Stimulated activated CD8-positive, alpha-beta memory T cell treated with anti-CD3 and anti-CD28 coated beads, Interleukin-4, amount 100 ng/mL, for 4 hours (primary cell): ENCODE measurements at places on chromosomes 6 and 20.
A peak's percentile ranks its signal among the peaks of the same experiment; 100 is the strongest.

DNA sequence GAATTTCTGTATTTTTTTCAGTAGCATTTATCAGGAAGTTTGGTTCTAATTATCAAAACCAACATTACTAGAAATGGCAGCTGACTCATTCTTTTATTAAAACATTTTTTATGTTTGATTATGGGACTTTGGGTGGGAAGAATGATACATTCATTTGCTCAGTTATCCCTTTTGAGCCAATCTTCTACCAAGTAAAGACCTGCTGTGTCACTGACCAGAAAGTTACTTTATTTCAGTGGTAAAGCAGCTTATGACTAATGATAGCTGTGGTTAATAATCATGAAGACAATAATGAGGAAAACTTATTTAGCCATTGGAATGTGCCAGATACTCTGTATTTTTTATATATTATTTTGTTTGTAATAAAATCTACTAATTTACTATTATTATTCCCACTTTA, 142.3 kb downstream of the FARS2 start:
- no peak for DNase-seq

GRCh38 chr6:136502786-136503185, 47.4 kb downstream of the MAP7 start:
- no peak for DNase-seq

- no peak for DNase-seq
These were observed 40.2 kb downstream of the HNF4A start for GRCh38 chr20:44395461-44396340.

DNA sequence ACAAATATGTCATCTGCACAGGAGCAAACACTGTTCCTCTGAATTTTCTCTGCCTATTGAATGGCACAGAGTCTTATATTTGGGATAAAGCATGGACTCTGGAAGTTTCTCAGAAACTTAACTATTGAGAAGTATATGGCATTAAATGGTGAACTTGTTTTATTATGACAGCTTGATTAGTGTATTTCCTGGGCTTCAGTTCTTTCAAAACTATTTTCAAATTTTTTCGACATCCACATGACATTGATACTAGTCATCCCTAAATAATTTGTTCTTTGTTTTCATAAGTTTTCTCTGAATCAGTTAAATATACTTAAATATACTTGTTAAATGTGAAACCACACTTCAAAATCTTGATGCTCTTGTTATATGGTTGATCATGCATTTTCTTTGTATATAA, 144.0 kb upstream of the TSHZ2 start:
- DNase-seq, result no peak

GRCh38 chr6:148251891-148252290, 90.7 kb upstream of the SASH1 start:
- no peak for DNase-seq

DNA sequence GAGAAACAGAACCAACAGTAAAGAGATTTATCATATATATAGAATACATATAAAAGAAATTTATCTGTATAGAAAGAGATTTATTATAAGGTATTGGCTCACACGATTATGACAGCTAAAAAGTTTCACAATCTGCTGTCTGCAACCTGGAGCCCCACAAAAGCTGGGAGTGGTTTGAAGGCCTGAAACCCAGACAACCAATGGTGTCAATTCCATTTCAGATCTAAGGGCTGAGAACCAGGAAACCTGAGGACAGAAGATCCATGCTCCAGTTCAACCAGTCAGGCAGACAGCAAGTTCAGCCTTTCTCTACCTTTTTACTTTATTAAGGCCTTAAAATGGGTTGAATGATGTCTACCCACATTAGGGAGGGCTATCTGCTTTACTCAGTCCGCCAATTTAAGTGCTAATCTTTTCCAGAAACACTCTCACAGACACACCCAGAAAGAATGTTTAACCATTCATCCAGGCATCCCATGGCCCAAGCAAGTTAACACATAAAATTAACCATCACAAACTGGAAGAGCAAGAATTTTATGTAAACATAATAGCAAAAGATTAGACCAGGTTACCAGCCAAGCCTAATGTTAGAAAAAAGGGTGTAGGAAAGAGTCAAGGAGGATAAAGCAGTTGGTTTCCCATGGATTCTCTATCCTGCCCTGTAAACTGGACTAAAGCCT, 170.9 kb downstream of the FUT9 start:
- DNase-seq, result no peak

GRCh38 chr6:134925800-134926199, 24.1 kb downstream of the ALDH8A1 start:
- DNase-seq, result no peak

GRCh38 chr6:133550026-133550425, 308.9 kb downstream of the EYA4 start:
- no peak for DNase-seq

DNA sequence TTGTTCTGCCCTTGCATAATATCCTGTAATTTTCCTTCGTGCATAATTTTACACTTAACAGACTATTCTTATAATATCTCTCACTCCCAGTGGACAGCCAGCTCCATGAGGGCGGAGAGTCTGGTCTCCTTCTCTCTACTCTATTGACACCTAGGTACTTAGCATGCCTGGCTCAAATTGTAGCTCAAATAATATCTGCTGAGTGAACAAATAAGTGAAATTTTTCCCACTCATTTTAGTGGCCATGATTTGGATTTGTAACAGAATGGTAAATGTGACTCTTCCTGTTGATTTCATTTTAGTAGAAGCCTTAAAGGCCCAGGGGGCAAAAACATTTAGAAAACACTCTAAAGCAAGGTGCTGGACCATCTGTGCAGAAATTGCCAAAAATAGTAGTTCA, 7.8 kb upstream of the DOK5 start:
- DNase-seq, result no peak

DNA sequence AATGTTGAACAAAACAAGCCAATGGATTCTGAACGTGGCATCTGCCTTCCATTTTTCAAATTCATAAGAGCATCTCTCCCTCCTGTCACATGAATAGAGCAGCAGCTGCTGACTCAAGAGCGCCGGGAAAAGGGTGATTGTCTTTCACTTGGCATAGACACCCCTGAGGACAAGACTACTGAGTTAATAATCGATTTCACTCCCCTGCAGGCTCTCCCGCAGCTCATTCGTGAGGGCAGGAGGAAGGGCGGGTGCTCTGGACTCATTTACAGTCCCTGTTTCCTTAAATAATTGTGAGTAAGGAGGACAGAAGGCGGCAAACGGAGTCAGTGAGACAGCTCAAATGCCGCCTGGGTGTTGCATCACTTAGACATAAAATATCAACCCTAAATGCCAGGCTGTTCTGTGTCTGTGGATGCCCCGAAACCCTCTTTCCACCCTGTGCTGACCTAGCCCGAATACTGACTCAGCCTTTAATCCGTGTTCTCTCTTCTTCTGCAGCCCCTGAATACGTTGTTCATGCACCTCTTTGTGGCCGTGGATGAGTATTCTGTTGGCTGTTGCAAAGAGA, 21.6 kb downstream of the CFAP61 start:
- no peak for DNase-seq

DNA sequence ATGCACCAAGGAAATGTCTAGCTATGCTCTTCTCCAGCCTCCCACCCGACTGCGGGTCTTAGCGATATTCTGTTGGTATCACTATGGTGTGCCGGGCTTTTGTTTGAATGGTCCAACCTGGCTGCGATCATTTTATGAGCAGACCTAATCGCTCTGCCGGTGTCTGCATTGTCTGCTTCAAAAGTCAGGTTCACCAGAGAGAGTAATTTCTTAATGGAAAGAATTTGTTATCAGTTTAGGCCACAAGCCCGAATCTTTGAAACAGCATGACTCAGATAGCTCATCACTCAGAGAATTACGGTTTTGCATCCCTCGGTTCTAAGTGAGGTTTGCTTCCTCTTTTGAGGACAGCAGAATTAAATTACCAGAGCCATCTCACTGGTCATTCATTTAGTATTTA, 521.0 kb upstream of the ARID1B start:
- no peak for DNase-seq

GRCh38 chr6:64224819-64225218, 589.2 kb downstream of the PHF3 start:
- no peak for DNase-seq

DNA sequence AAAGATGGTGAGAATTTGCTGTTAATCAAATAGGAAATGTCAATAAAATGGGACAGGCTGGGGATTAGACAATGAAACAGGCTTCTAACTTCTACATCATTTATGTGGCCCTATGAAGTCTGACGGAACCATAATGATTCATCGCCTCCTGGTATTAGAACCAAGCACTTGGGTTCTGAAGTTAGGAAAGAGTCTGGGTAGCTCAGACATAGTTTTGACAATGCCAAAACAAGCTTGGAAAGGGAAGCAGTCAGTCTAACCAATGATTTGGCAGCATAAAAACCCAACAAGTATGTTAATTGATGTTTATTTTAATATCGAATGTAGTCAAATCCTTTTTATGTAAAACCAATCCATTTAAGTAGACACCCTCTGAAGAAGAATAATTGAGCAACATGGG, 160.8 kb upstream of the RSPO3 start:
- DNase-seq, result no peak

- no peak for DNase-seq
These were observed 50.4 kb upstream of the ENTPD6 start for GRCh38 chr20:25145131-25145530.

DNA sequence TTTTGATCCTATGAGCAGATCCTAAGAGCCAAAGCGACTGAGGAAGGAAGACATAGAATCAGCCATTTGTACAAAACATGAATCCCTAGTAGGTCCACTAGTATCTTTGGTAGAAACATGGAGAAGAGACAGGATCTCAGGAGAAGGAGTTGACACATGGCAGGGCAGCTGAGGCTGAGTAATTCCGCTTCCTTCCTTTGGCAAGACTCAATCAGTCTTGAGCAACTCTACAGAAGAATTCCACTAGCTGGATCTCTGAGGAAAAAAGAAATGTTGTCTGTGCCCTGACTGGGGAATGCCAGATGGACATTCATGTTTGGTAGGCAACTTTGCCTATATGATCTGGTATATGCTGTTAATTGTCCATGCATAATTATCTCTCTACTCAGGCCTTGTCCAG, 35.3 kb downstream of the ESR1 start:
- no peak for DNase-seq

GRCh38 chr6:112522587-112522986, 175.5 kb downstream of the RFPL4B start:
- no peak for DNase-seq

- DNase-seq, result no peak
These were observed 703.2 kb downstream of the HDGFL1 start for GRCh38 chr6:23272536-23272935.

DNA sequence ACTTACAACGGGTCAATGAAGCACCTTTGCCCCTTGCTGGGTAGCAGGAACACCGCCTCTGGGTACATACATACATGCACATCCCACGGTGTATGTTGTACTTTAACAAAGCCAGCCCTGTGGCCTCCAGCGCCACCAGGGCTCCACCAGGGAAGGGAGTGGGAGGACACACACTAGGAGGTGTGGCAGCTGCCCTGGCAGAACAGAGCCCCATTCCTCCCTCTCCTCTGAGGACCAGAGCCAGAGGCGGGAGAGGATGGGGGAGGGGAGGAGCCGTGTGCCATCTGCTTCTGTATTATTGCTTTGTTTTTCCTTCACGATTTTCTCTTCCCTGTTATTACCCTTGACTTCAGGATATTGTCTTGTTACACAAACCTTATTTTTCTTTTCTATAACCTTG, 105.8 kb upstream of the TRAF3IP2 start:
- no peak for DNase-seq

GRCh38 chr6:16148498-16148897, 19.6 kb downstream of the MYLIP start:
- DNase-seq, result no peak

- DNase-seq, result no peak
These were observed 229.0 kb downstream of the ZNF217 start for GRCh38 chr20:53364646-53365045.

DNA sequence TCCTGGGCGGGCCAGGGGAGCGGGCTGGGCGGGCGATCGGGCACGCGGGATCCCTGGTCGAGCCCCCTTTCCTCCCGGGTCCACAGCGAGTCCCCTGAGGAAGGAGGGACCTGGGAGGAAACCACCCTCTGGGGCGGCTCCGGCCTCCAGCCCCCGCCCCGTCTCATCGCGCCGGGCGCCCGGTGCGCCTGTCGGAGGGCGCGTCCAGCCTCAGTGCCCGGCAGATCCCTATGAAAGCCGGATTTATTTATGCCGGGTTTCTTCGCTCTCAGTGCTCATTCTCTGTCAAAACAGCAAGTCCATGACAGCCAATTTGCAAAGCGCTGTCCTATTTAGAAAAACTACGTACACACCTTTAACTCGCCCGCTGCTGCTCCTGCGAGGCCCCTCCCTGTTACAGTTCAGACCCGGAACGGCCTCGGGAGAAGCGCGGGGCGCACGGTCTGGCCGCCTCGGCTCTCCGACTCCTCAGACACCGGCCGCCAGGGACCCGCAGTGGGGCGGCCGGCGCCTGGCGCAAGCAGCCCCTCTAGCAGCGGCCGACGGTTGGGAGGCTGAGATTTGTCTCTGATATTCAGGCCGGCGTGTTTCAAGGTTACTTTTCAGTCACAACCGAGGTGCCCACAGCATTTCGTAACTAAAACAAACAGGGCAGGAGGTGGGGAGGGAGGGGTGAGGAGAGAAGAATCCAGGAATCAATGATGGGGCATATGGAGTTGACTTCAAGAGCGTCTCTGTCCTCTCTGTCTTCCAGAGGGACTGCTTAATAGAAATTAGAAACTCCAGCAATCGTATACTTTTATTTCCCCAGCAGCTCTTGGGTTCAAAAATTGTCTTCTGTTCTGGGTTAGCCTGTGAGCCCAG, 782 bp upstream of the FOXA2 start:
- DNase-seq, result no peak

DNA sequence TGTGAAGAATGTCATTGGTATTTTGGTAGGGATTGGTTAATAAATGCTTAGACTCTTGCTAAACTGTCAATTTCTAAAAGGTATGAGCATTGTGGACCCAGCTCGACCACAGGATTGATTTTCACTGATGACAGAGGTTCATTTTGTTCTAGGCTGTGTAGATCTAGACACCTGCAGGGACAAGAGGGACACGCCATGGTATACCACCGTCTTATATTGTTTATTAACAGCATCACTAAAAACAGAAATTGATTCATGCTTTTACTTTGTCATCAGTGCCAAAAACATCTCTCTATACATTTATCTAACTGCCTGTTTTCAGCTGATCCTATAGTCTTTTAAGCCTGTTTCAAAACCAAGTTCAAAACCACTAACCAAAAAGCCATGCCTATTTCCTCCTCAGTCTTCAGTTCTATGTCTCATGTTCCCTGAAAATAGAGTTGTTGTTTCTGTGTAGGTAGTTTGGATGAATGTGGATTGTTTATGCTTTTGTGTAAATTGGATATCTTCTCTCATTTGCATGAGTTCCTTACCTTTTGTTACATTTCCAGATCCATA, 109.8 kb downstream of the JAG1 start:
- DNase-seq, result no peak

- peak; percentile 3 for DNase-seq
These were observed 15.8 kb downstream of the CGA start for GRCh38 chr6:87078983-87079616.

GRCh38 chr6:53014063-53014462, 19.0 kb upstream of the GSTA4 start:
- DNase-seq, result no peak

DNA sequence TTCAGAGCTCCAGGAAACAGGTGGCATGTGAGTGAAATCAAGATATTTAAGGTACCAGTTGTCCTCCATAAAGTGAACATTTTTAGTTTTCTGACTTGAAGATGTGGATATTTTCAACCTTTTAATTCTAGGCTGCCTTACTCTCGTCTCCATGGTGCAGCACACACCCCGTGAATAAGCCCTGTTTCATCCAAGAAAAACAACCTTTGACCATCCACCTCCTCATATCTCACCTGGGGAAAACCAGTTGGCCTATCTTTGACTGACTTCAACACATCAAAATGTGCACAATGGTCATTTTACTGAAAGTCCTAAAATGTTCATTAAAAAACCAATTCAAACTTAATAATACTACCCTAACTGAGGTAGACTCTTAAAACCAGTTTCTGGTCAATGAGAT, 73.8 kb upstream of the CD2AP start:
- no peak for DNase-seq
